CD4-positive, alpha-beta T cell treated with Interleukin-17A for 1 hour (primary cell): ENCODE measurements at places on chromosomes 6 and 20.
A peak's percentile ranks its signal among the peaks of the same experiment; 100 is the strongest.

GRCh38 chr6:29737707-29738630 lies 14.7 kb downstream of the HLA-F start:
- DNase-seq, result peak; percentile 83

DNA sequence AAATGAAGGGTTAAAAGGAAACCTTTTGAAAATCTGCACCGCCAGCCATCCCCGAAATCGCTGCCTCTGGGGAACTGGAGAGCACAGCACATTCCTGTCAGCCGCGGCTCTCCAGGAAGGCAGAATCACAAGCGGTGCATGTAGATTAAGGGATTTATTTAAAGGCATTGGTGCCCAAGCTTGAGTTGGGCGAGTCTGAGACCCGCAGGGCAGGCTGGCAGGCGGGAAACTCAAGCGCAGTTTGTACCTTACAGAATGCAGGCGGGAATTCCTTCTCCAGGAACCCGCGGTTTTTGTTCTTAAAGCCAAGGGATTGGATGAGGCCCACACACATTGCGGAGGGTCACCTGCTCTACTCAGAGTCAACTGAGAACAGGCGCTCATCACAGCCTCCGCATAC lies 10.8 kb downstream of the GPR31 start:
- DNase-seq, result no peak

GRCh38 chr6:106913676-106914280 lies 60.8 kb downstream of the CD24 start:
- DNase-seq, result no peak

- no peak for DNase-seq
These were observed 31.1 kb downstream of the VTA1 start for GRCh38 chr6:142178129-142178528.

GRCh38 chr6:37674161-37674560 lies 23.5 kb downstream of the MDGA1 start:
- no peak for DNase-seq

- DNase-seq, result no peak
These were observed 42.9 kb upstream of the DACT2 start for GRCh38 chr6:168362276-168362990.
